LNCaP clone FGC (cell line): ENCODE measurements at places on chromosomes 1 and 21.

DNA sequence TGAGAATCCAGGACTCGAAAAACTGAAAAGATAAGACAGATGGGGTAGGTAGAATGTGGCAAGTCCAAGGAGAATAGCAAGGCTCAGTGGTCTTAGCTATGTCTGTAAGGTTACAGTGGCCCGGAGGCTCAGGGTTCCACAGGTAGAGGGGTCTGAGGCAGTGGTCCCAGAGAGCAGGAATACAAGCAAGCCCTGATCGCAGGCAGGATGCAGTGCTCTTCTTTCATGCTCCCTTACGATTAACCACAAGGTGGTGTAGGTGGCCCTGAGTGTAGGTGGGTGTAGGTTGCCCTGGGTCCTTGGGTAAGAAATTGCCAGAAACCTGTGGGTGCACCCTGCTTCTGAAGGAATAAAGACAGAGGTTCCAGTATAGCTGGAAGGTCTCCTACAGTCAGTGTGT lies 99.1 kb upstream of the RAB3GAP2 start:
- DNase-seq = no peak

- DNase-seq = no peak
Measured at GRCh38 chr21:42302076-42302650, 13.0 kb downstream of the TFF3 start.

- no peak for DNase-seq
Measured at GRCh38 chr21:38494703-38495102, 3.6 kb downstream of the ERG start.

DNA sequence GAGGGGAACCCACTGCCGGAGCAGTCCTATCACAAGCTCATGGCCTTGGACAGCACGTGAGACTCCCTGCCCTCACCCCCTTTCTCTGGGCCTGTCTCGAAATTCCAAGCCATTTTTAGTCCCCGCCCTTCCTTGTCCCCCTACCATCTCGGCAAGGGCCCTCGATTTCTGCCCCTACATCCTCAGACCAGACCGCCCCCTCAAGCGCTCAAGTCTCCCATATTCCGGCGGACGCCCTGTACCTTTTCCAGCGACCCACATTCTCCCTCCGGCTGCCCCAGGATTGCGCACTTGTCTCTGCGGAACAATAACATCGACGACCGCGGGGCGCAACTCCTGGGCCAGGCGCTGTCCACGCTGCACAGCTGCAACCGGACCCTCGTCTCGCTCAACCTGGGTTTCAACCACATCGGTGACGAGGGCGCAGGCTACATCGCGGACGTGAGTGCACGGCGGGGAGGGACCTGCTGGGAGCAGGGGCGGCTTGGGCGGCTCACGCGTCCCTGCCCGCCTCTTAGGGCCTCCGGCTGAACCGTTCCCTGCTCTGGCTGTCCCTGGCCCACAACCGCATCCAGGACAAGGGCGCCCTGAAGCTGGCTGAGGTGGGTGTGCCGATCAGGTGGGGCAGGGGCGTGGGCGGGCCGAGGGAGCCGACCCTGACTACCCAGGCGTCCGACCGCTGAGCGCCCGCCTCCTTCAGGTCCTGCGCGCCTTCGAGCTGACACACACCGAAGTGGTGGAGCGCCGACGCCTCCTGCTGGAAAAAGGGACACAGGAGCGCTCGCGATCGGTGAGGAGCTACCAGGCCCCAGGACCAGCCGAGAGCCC lies 7.0 kb downstream of the LRRC71 start:
- no peak for DNase-seq

DNA sequence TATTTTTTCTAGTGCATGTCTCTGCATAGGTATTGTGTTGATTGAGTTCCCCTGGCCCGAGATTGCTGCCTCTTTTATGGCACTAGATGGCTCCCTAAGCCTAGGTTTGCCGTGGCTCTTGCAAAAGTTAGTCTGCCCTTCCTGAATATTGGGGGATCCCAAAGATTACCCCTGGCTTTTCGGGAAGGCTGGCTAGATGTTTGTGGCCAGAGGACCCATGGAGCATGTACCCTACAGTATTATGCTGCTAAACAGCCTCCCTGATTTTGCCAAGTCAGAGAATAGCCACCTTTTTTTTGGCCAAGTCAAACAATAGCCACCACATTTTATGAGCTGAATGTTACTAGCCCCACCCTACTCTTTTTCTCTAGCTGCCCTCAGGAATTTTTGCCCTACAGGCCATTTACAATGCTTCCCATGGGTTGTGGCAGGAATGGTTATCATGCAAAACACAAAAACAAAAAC lies 343.2 kb downstream of the OLFM3 start:
- DNase-seq = peak; percentile 4

DNA sequence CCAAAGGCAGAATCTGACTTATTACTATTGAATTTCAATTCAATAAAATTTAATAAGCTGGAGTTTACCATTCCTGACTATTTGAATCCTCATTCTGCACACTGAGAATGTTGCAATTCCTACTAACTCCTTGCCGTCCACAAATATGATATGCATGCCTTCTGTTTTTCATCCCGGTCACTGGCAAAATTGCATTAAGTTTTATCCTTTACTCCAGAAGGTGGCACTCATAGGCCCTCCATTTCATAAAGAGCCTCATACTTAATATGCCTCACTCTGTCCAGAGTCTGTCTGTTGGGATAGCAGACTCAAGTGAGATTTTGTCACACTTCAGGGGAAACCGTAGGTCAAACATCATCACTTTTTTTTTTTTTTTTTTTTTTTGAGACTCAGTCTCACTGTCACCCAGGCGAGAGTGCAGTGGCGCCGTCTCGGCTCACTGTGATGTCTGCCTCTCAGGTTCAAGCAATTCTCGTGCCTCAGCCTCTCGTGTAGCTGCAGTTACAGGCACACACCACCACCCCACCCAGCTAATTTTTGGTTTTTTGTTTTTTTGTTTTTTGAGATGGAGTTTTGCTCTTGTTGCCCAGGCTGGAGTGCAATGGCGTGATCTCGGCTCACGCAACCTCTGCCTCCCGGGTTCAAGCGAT lies 27.3 kb downstream of the F11R start:
- DNase-seq = no peak

GRCh38 chr1:161225178-161225533 lies 704 bp upstream of the TOMM40L start:
- no peak for DNase-seq

DNA sequence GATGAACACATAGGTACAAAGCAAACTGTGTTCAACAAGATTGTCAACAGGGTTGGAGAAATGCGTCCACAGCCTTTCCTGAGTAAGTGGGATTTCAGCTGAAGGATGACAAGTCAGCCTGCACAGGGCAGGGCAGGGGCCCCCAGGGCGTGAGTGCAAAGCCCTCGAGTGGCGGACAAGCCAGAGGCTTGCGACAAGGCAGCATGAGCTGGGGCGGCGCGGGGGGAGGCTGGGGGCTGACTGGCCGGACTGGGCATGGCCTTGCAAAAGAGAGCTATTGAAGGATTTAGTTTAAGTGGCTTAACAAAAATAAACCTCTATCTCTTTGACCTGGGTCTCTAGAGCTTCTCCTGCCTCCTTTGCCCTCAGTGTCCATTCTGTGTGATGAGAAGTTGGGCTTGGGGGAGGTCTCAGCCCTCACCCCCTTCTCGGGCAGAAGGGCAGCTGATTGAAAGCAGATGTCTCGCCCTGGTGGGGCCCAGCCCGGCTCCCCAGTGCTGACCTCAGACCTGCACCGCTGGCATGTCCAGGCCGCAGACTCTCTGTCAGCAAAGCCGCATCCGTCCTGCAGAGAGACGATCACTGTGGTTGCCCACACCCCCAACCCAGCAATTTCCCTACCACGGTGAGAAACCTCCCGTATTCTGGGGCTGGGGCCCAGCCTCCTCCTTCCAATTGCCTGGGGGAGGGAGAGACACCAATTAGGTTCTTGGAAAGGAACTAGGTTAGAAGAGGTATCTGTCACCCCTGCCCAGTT lies 24.3 kb upstream of the EPS8L3 start:
- no peak for DNase-seq
